ENCODE measurements at places on chromosomes 1 and 21.

DNA sequence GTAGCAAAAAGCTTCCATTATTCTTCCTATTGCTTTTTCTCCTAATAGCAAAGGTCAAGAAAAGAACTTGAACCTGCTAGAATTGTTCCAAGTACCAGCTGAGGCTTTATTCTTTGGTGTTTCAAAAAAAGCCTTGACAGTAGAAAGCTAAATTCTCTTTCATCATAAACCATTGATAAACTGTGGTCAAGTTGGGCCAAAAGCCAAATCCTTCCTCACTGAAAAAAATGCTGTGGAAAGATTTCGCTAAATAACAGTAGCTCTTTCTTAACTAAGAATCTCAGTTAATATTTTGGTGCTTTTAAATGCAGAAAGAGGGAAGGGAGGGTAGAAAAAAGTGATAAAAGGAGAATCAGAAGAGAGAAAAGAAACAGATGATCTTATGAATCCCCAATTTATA, 14.0 kb upstream of the JAM2 start:
- DNase-seq: no peak

DNA sequence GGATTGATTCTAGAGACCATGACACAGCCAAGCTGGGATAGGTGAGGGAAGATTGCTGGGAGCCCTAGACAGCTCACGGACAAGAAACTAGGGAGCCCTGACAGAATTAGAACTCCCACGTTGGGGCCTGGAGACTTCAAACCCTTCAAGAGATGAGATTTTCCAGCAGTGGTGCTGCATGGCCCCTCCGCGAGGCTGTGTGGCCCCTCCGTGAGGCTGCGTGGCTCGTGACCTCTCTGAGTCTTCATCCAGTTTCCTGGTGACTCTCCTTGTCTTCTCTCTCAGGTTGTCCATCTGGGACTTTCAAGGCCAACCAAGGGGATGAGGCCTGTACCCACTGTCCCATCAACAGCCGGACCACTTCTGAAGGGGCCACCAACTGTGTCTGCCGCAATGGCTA, 109.9 kb downstream of the LACTBL1 start:
- DNase-seq: no peak

GRCh38 chr1:176768532-176768931, 305.6 kb downstream of the PAPPA2 start:
- DNase-seq: no peak

GRCh38 chr1:244022311-244022710, 28.8 kb upstream of the ZBTB18 start:
- DNase-seq: no peak

DNA sequence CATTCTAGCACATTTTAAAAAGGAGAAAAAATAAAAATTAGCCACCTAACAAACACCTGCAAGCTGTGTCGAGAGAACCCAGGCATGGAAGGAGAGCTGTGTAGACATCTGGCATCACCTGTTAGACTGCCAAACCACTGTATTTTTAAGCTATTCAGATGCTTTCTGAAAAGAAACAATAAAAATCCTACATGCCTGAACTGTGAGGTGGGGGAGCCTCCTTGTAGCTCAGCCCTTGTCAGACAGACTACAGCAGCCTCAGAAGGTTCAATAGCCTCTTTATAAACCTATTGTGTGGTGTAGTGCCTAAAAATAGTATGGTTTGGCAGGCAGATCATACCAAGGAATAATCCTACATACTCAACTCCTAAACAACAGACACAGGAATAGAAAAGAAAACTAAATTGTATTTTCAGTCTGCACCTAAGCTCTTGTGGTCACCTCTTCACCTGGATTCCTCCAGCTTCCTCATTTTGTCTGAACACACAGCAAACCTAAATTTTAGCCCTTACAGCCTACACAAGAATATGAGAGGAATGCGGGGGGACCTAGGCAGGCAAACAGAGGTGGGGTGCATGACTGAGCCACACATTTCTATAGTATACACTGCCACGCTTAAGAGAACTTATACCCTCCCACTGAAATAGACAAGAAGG, 67.0 kb downstream of the SIPA1L2 start:
- no peak for DNase-seq

DNA sequence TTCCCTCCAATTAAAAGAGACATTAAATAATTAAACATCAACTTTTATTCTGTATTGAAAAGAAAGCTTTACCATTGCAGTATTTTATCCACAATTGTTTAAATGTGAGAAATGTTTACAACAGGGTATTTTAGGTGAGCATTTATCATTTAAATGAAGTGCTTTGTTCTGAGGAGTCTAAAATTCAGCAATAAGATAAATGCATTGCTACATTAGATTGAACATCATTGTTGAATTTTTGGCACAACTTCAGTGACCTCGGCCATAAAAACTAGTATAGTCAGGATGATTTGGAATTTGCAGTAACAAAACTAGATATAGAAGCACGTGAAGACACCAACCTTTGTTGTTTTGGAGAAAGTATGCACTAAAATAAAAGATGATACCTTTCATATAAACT, 692.9 kb downstream of the USP25 start:
- no peak for DNase-seq

- DNase-seq: no peak
Measured at GRCh38 chr21:33286600-33287456, 20.7 kb downstream of the IL10RB start.

- DNase-seq: no peak
Measured at GRCh38 chr1:60876952-60877351, 205.4 kb upstream of the NFIA start.

- DNase-seq: no peak
Measured at GRCh38 chr1:76336931-76337371, 262.4 kb downstream of the ST6GALNAC3 start.

GRCh38 chr1:116983112-116983511, 18.4 kb upstream of the CD101 start:
- DNase-seq: no peak

- DNase-seq: no peak
Measured at GRCh38 chr1:34378968-34379856, 202.5 kb downstream of the C1orf94 start.

DNA sequence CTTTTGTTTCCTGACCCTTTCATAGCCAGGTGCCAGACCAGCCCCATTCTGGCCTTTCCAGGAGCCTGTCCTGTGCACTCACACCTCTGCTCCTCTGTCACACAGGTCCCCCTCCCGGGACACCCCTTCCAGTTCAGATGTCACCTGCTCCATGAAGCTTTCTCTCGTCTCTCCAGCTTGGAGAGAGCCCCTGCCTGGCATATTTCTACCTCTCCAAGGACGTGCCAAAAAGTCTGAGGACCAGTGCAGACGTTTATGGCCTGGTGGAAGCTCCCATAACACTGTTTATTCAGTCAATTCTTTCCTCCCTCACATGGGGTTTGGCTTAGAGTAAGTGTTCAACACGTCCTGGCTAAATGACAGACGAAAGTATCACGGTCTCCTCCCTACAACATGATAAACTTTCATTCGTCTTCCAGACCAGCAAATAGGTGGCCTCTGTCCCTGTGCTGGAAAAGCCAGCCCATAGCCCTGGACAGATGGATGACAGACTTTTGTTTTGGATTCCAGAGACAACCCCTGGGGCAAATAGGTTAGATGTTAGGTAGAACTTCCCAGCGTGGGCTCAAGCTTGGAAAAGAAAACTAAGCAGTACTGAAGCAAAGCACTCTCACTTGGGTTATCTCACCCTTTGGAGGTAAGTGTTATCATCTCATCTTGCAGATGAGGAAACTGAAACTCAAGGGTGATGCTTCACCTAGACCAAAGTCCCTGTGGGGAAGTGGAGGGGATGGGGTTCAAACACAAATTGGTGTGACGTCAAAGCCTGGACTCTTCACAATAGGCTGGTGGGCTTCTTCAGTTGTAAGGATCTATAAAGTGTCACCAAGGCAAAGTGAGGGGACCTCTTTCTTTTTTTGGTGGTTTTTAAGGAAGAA, 52.9 kb upstream of the ECE1 start:
- no peak for DNase-seq

- DNase-seq: no peak
Measured at GRCh38 chr1:200925831-200926230, 31.1 kb downstream of the INAVA start.

DNA sequence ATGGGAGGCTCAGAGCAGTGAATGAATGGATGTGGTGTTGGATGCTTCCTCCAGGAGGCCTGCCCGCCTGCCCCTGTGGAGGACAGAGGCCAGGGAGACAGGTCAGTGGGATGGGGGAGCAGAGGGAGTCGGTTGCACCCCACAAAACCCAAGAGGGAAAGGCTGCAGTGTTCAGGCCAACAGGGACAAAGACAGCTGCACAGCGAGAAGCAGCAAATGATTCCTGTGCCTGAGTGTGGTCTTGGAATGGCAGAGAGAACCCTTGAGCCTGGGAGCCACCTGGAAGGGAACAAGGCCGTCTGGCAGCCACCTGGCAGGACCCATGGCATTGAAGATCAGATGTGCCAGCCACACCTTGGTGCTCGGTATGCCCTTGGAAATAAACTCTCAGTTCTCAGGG, 8.1 kb downstream of the TFF3 start:
- DNase-seq: no peak

DNA sequence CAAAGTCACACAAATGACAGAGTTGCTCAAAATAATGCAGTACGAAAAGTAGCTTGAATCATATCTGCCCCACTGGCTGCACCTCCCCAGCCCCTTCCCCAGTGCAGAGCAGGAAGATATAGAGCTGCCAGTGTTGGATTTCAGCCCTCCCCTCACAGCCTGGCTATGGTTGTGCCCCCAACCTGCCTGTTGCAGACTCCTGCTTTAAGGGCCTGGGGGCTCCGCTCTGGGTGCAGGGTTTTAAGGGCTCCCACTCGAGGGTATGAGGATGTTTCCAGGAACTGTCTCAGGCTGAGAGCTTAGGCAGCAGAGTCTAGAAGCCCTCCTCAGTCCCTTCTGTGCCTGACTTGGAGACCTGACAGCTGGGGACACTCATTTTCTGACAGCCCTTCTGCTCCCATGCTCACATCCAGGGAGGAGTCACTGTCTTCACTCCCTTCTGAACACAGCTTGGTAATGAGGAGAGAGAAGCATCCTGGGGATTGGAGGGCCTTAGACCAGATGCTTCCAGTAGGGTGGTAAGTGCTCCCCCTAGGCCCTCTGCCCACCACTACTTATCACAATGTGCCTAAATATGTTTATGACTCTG, 4.6 kb downstream of the S100A9 start:
- no peak for DNase-seq

DNA sequence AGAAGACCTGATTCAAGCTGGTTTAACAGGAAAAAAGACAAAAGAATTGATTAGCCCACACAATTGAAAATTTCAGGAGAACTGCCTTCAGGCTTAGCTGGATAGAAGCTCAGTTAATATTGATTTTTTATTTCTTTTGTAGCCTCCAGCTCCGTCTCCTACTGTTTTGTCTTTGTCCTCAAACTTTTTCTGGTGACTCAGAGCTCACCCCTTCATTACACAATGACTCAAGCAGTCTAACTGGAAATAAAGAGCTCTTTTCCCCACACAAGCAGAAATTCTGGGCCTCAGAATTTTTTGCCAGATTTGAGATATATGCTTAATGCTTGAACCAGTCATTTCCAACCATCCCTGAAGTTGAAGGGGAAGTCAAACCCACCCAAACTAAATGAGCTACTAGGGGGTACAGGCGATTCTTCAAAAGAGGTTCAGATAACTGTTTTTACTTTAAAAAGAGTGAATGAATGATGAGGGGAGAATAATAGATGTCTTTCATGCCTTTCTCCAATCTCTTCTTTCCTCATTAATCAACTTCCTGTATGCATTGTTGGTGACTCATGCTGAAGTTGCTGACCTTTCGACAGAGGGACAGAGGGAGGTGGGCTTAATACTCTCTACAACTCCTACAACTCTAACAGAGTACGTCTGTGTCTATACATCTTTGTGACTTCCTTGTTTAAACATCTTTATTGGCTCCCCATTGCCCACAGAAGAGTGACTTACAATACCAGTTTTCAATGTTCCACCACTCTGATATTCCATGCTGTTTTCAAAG, 6.2 kb upstream of the ACP6 start:
- peak; percentile 3 for DNase-seq

DNA sequence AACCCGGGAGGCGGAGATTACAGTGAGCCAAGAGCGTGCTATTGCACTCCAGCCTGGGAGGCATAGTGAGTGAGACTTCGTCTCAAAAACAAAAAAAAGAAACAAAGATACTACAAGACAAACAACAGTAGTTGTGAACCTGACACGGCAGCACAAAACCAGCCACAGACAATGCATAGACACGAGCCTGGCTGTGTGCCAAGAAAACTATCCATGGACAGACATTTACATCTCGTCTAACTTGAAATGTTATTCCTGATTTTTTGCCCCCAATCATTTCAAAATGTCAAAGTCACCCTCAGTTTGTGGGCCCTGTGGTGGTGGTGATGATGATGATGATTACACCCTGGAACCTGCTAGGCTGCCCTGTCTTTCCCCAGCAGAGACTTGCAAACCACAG, 6.3 kb downstream of the KLHL21 start:
- DNase-seq: no peak

DNA sequence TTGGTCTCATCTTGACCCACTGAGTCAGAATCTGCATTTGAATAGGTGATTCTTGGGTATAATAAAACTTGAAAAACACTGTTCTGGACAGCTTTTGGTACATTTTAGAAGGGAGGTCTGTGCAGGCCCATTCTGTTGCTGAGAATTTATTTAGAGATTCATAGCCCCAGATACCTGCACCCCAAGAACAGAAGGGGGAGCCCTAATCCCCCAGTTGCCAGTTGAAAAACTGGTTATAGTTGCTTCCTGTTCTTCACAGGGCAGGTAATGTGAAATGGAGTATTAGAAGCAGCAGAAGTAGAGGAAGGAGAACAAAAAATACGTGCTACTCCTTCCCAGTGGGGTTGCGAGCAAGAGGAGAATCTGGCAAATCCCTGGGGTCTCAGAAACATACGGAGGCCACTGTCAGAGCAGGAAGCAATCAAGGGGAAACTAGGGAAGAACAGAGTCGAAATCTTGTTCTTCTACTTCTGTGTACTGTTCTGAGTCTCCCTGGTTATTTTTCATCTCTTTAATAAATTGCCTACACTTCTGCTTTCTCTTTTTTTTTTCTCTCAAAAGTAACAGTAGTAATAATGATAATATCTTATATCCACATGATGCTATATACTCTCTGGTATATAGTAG, 4.6 kb upstream of the CLCA2 start:
- peak; percentile 64 for DNase-seq

DNA sequence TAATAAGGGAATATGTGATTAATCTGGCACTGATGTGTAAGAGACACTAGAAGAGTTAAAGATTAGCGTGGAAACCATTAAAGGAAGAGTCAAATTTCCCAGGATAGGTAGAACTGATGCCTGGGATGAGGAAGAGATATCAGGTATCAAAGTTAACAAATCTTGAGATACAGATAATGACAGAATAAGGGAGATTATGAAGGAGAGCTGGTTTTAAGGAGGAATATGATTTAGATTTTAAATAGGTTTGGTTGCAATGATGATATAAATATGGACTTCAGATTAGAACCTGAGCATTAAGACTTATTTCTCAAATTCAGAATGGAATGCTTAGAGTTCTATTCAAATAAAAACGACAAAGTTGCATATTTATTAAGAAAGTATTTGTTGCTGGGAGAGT, 26.2 kb downstream of the MAGI3 start:
- DNase-seq: no peak

GRCh38 chr21:44710756-44711326, 531 bp downstream of the TSPEAR start:
- no peak for DNase-seq
